Activated CD8-positive, alpha-beta memory T cell treated with anti-CD3 and anti-CD28 coated beads for 4 hours (primary cell): ENCODE measurements at places on chromosomes 7 and 10.

DNA sequence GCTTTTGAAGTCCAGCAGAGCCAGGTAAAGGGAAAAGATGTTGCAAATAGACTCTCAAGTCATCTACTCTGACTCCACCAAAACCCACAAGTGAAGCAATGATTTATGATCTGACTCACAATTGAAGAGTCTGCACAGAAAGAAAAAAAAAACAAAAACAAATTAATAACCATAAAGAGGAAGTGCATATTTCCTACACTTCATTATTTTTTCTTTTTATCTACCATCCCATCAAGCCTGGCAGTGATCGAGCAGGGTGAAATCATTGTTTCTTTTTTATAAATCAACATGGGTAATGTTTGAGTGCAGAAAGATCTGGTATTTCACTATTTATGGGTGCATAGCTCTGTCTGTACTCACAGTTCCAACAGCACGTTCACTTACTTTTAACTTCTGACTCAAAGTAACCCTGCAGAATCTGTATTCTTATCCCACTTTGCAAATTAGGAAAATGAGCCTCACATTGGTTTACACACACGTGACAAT is 829.0 kb downstream of the TNS3 start:
- no peak for DNase-seq

DNA sequence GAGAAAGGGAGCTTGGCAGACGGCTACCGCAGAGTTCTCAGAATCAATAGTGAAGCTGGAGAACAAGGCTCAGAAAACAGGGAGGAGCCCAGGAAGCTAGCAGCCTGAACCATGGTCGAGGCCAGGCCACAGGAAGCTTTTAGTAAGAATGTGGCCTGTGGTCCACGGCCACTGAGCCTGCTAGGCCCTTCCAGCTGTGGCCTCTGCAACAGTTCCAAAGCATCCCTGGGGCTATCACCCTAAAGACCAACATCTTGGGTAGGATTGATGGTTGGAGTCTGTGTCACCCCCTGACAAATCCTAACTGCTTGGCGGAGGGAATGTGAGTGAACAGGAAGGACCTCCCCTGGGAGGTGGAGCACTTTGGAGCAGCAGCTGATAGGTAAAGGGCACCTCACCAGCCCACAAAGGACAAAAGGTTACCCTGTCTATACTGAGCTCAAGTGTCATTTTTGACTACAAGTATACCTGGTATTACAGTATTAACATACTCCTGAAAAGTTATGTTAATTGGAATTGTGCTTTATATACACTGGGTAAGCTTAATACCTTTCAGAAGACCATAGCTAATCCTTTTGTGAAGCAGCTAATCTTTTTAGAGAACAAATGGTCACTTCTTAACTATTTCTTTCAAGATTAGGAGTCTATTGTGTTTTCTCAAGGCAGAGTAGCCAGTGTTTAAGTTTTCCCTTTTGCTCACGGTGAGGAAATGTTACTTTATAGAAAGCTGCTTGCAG is 18.7 kb downstream of the PTPRE start:
- no peak for DNase-seq

GRCh38 chr7:90081621-90082020 is 72.6 kb upstream of the STEAP1 start:
- no peak for DNase-seq

GRCh38 chr10:88222881-88223280 is 359.5 kb downstream of the PTEN start:
- no peak for DNase-seq

- no peak for DNase-seq
These were observed 45.4 kb downstream of the TMEM229A start for GRCh38 chr7:123987445-123987844.

DNA sequence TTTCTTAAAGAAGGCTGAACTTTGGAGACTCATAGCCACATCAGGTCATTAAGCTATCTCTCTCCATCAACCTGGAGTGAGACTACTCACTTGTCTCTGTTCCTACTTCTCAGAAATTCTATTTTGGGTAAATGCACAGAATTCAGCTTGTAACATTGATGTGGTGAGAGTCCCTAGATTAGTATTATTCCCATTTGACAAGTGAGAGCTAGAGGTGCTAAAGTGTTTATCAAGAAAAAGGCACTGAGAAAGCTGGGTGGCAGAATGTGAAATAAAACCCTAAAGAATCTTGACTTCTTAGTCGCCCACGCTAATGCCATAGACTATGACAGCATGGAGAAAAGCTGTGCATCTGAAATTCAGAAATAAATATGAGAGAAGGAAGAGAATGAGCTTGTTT is 73.4 kb upstream of the PDCD4 start:
- no peak for DNase-seq

- DNase-seq: no peak
These were observed 78.4 kb upstream of the NEUROD6 start for GRCh38 chr7:31418928-31419327.

- DNase-seq: no peak
These were observed 693.9 kb downstream of the PARD3 start for GRCh38 chr10:34121125-34121753.

DNA sequence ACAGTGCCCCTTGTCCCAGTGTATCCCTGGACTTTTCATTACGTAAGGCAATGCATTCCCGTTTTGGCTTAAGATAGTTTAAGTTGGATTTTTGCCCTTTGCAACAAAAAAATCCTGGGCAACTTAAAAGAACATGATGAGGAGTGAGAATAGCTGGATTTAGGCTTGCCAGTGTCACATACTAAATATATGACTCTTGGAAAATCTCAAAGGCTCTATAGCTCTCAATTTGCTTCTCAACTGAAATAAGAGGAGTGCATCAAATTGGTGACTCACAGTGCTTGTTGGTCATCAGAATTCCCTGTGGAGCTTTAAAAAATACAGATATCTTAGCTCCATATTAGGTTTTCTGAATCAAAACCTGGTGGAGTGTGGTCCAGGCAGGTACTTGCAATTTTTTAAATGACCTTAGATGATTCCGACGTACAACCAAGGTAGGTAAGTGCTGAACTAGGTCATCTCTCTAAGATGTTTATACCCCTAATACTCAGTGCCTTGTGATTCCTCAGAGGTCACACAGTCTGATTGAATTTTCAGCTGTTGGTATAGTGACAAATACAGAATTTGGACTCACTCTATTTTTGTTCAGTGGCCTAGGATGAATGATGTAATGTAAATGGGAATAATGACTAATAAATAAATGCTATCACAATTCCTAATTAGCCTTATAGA is 33.9 kb upstream of the ORC5 start:
- DNase-seq: no peak

- no peak for DNase-seq
These were observed 266.5 kb downstream of the IPMK start for GRCh38 chr10:58001159-58001558.

- DNase-seq: no peak
These were observed 182.6 kb downstream of the COBL start for GRCh38 chr7:51134013-51134441.
